ENCODE measurements at places on chromosomes 6 and 20.

DNA sequence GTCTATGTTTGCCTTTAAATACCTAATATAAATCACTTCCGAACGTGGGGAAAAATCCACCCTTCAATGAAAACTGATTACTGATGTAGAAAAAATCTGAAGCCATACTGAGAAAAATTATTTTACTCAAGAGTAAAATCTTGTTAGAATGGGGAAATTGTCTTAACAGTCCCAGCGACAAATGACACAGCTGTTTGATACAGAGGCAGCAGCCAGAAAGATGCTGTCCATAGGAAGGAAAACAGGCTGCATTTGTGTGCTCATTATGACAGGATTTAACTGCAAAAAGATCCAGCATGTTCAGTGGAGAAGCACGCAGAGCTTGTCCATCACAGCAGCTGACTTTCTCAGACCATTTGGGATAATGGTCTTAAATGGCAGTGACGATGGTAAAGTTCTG lies 443.0 kb downstream of the TFAP2B start:
- DNase-seq, result no peak

DNA sequence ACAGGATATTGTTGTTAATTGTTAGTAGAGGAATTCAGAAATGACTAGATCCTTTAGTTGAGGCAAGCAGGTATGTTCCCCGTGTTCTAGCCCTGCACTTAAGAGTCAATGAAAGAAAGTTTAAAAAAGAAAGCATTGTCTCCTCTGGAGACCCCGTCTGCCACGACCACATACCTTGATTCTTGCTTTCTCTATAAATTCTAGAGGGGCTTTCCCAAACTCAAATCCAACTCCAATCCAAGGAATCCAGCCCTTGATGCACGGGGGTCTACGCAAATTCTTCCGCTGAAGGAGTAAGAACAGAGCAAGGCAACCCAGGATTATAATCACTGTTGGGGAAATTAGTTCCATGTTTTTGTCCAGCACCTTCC lies 401 bp downstream of the CYP39A1 start:
- DNase-seq, result no peak

DNA sequence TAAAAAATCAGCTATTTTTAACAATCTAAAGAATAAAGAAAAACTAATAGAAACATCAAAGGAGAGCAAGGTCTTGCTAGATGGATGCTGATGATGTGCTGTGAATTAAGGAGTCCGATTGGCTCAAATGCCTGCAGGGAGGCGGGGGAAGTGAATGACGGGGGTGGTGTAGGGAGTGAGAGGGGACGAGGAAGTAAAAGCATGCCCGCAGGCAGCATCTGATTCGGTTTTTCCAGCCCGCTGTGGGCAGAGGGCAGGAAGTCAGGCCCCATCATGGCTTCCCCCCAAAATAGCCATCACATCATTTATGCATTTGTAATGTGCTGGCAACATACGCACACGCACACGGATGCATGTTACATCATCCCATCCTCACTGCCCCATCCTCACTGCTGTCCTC lies 10.3 kb downstream of the RSPO4 start:
- no peak for DNase-seq

GRCh38 chr20:25984933-25985332 lies 288.3 kb upstream of the ZNF337 start:
- peak; percentile 55 for DNase-seq

GRCh38 chr6:140544431-140544830 lies 1170.0 kb upstream of the CITED2 start:
- no peak for DNase-seq

DNA sequence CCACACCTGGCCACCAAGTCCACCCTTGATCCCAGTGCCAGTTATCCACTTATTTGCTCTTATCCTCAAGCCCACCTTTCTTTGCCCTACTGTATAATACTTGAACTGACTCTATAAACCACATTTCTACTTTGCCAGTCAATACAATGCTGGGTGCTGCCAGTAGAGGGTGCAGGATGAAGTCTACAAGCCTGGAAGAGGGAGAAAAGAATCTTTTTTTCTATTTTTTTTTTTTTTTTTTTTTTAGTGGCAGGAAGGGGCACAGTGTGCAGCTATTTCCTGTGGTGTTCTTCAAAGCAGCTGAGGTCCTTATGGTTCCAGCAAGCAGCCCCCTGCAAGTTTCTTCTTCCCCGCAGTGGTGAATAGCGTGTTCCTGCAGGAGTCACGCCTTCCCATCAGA lies 22.2 kb upstream of the GABRR1 start:
- DNase-seq, result no peak

DNA sequence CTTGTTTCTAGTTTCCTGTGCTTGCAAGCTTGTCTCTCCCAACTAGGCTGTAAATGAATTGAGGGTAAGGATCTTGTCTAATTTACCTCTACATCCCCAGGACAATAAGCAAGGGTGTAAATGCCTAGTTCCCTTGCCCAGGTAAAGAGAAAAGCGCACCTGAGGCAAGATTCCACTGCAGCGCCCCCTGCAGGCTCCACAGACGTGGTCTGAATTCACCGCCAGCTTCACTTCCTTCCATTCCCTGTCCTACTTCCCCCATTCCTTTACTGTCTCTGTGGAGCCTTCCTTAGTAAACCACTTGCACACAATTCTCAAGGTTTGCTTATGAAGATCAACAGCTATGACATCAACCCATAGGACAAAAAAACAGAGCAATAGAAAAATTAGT lies 42.3 kb downstream of the ANKEF1 start:
- DNase-seq, result no peak

GRCh38 chr6:154384191-154384590 lies 27.6 kb upstream of the IPCEF1 start:
- no peak for DNase-seq

DNA sequence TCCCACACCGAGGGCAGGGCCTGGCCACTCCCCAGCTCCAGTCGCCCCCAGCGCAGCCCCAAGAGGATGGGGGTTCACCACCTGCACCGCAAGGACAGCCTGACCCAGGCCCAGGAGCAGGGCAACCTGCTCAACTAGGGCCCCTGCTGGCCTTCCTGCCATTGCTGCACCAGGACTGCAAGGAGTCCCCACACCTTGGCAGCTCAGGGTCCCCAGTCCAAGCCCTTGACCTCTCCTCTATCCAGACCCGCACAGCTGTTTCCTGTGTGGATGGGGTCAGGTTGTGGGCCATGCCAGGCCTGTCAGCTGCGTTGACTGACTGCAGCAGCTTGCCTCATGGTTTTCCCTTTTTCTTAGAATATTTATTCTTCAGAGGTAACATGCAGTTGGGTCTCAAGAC lies 4.4 kb downstream of the LRRC73 start:
- no peak for DNase-seq

GRCh38 chr20:64150756-64151632 lies 13.3 kb upstream of the MYT1 start:
- DNase-seq, result no peak

DNA sequence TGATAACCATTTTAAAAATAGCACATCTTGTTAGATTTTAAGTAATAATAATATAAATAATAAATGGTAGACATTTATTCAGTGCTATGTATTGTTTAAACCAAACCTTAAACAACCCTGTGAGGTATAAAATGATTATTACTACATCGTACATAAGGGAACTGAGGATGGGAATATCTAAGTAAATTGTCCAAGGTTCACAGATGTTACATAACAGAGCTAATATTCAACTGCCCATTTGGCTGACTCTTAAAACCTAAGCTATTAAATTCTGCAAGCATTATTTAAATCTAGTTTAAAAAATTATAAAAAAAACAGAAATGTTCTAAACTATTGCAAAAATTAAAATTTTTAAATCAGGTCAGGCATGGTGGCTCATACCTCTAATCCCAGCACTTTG lies 175.1 kb downstream of the COL19A1 start:
- DNase-seq, result no peak

GRCh38 chr6:39902786-39903465 lies 31.3 kb downstream of the MOCS1 start:
- peak; percentile 10 for DNase-seq

- DNase-seq, result no peak
Observed at GRCh38 chr6:123402052-123402451, 234.7 kb downstream of the TRDN start.

- DNase-seq, result no peak
Observed at GRCh38 chr20:22986601-22987000, 48.5 kb upstream of the SSTR4 start.

GRCh38 chr6:39309942-39310531 lies 4.2 kb downstream of the KCNK17 start:
- DNase-seq, result peak; percentile 63

- no peak for DNase-seq
Observed at GRCh38 chr20:23092861-23093495, 6.9 kb upstream of the CD93 start.

DNA sequence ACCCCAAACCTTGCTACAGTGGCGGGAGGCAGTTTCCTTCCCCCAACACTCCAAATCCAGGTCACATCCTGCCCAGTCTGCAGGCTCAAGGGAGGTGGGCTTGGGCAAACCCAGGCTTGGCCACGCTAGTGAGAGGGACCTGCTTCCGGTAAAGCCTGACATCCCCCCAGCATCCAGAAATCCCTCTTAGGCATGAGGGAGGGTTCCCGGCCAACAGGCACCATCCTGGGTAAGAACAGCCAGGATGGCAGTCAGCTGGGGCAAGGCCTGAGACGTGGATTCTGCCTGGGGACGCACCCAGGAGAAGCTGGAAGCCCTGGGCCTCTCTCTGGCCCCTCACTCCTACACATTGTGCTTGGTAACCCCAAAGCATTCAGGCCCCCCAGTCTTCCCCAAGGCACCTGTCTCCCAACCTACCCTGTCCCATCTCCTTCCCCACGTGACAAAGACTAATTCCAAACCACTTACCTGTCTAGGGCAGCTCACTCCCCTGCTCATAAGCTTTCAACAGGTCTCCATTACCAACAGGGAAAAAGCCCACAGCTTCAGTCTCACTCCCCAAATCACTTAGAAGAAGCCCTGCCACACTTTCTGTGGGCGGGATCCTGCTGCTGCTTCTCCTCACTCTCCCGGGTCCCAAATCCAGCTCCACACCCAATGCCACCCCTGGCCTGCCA lies 2.1 kb downstream of the C20orf144 start:
- DNase-seq, result no peak

GRCh38 chr6:160162030-160162566 lies 40.5 kb downstream of the SLC22A1 start:
- no peak for DNase-seq

DNA sequence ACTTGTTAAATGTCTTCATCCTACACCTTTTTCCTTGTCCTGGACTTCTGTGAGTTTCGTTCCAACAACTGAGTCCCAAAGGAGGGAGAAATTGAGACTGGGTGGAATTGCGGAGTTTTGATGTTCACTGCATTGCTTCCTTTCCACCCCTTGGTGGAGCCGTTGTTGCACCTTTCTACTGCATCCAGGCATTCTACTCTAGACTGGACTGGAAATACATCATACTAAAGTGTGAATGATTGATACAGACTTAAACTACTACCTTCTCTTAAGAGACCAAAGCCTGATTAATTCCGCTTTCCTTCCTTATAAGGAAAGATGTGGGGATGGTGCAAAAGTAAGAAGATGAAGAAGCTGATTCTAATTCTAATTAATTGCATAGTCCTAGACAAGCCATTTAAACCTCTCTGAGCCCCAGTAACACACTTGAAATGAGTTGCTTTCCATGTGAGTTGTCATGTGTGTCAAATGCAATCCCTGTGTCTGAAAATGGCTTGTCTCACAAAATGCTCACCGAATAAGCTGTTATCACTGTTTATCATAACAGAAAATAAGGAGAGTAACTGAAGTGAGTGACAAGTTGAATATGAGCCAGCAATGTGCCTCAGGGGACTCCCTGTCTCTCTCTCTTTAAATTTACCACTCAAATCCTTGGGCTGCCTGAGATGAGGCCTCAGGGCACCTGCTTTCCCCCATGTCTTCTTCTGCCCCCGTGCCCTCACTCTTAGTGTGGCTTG lies 338.3 kb upstream of the CHD6 start:
- DNase-seq, result no peak

DNA sequence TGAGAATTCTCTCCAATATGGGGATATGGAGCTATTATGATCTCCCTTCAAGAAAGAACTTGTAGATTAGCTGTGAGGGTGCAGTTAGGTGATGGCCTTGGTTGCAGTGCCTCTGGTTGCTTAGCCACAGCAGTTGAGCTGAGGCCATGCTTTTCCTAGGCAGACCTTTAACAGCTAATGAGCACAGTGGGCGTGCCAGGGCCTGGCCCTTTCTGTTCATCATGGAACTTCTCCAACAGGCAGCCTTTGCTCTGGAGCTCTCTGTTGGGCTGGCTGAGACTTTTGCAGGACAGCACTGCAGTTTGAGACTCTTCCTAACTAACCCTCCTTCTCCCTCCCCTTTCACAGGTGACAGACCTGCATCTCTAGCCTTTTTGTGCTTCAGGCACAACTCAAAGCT lies 39.7 kb upstream of the TMEM170B start:
- no peak for DNase-seq

- no peak for DNase-seq
Observed at GRCh38 chr20:16712511-16712947, 17.3 kb upstream of the SNRPB2 start.

DNA sequence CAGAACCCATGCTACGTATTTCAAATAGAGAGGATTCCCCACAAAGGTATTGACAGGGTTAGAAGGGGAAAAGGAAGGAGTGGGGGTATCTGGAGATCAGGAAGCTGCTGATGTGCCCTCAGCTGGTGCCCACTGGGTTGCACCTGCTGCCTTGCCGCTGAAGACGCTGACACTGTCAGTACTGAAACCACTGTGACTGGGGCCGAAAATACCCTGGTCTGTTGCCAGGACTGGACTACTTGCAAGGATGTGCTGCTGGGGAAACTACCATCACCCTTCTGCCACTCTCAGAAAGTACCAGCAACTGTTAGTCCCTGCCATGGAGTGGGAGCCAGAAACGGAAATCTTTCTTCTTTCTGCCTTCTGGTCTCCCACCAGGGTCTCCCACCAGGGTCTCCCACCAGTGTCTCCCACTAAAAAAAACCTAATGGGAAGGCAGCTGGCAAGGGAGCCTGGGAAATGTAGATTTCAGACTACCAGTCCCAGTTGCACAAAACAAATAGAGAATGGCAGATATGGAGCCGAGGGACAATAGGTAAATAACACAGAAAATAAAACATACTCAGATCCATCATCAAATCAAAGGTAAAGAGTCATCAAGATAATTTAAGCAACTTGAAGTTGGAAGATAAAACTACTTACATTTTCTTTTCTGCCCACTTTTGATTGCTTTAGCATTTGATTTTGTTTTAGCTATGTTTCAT lies 204.8 kb downstream of the TPBG start:
- DNase-seq, result peak; percentile 29

DNA sequence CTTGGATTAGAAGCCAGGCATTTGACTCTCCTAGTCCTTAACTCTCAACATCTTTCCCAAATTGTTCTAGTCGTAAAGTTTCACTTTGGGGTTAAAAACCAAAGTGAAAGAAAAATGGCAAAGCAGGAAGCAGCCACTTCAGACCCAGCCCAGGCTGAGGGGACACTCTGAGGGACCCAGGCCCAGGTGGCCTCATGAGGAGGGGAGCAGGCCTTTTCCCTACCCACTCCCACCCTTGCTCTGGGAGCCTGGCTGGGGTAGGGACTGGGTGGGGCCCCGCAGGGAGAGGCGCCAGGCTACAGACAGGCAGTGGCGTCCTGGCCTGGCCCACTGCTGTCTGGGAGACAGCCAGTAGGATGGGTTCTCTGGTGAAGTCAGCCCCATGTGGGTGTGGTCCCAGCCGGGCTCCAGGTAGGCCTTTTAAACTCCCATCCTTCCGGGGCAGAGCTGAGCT lies 68.7 kb upstream of the MYL9 start:
- no peak for DNase-seq

GRCh38 chr20:20344476-20344875 lies 23.4 kb upstream of the INSM1 start:
- DNase-seq, result no peak

- no peak for DNase-seq
Observed at GRCh38 chr20:34971561-34972235, 16.0 kb downstream of the MYH7B start.

GRCh38 chr20:62925420-62926228 lies 681 bp downstream of the DIDO1 start:
- peak; percentile 36 for DNase-seq

- no peak for DNase-seq
Observed at GRCh38 chr6:53790886-53791285, 3.9 kb upstream of the LRRC1 start.

Measured in right hindlimb (tissue), 1 donor.